ENCODE measurements at places on chromosomes 1 and 21.

DNA sequence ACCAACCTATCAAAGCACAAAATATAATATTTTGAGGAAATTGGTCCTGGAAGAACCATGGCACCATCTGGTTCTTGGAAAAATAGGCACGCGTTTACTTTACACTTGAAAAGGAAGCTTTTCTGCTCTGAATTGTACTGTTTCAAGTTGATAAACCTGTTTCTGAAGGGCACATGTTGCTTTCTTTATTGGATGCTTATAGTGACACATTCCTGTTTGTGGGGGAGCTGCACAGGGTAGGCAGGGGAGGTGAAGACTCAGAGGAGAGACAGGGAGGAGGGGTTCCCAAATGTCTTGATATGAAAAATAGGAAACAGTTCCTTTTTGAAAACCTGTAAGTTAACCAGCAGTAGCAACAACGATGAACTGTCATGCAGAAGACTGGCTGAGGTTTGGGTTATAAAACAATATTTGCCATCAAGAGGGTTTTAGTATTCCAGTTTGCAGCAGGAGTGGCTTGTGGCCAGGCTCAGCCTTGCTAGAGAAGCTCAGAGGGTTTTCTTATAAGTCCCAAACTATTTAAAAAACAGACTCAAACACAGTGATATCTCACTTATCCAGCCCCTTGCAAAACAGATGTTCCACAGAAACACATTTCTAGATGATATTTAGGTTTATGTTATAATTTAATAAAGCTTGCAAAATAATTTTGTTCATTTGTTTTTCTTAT is 127.0 kb upstream of the MROH9 start:
- DNase-seq: no peak

GRCh38 chr1:31198150-31198549 is 41.5 kb downstream of the NKAIN1 start:
- DNase-seq: no peak

DNA sequence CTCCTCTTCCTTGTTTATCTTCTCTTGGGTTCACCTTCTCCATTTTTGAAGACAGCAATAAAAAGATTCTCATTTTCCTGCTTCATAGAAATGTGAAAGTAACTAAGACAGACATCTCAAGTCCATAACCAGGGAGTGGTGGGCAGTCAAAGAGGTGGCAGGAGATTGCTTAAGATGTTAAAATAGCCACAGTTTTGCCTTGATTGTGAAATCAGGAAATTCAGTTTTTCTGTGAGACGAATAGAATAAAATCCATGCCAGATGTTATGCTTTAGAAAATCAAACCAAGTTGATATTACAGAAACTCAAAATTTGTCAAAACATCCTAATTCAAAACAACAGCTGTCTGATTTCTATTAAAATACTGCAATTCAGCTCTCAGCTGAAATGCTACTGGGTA is 57.2 kb downstream of the TNN start:
- no peak for DNase-seq

- no peak for DNase-seq
Measured at GRCh38 chr1:113808450-113809195, 3.7 kb downstream of the RSBN1 start.

- DNase-seq: no peak
Measured at GRCh38 chr1:78224861-78225552, 179.2 kb downstream of the GIPC2 start.

GRCh38 chr1:162113419-162113818 is 43.9 kb downstream of the NOS1AP start:
- no peak for DNase-seq

DNA sequence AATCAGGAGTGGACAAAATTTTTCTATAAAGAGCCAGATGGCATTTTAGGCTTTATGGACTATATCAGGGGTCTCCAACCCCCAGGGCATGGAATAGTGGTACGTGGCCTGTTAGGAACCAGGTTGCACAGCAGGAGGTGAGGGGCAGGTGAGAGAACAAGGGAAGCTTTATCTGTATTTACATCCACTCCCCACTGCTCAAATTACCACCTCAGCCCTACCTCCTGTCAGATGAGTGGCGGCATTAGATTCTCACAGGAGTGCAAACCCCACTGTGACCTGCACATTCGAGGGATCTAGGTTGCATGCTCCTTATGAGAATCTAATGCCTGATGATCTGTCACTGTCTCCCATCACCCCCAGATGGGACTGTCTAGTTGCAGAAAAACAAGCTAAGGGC is 13.9 kb downstream of the PHTF1 start:
- no peak for DNase-seq

- DNase-seq: peak; percentile 19
Measured at GRCh38 chr1:211935448-211935970, 99.8 kb downstream of the INTS7 start.

DNA sequence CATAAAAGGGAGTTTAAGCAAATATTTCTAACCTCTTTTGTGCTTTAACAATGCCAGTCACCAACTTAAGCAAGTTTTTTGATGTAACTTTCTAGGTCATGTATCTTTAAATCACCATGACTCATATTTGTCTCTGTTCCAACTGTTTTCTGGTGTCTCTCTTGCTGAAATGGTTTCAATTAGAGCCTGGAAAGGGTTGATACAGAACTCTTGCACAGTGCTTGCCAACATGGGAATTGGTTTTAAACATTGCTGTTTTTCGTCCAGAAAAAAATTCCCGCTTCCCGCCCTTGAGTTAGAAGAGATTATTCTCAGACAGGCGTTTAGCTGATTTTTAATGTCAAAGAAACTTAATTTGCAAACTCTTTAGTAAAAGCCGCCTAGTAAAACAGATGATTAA is 46.4 kb upstream of the SLC22A15 start:
- DNase-seq: no peak

DNA sequence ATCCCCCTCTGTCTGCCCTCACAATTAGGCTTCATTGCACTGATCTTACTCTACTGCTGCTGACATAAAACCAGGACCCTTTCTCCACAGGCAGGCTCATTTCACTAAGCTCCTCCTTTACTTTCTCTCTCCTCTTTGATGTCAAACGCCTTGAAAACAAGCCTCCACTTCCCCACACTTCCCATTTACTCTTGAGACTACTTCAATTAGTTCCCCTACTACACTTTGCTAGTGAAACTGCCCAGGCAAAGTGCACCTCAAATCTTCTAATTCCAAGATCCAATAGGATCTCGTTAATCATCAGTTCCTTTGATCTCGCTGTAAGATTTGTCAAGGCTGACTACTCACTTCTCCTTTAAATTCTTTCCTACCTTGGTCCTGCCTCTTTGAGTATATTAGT is 5.9 kb upstream of the CDC20 start:
- DNase-seq: no peak

- DNase-seq: no peak
Measured at GRCh38 chr1:109299558-109300343, 7.1 kb downstream of the MYBPHL start.

DNA sequence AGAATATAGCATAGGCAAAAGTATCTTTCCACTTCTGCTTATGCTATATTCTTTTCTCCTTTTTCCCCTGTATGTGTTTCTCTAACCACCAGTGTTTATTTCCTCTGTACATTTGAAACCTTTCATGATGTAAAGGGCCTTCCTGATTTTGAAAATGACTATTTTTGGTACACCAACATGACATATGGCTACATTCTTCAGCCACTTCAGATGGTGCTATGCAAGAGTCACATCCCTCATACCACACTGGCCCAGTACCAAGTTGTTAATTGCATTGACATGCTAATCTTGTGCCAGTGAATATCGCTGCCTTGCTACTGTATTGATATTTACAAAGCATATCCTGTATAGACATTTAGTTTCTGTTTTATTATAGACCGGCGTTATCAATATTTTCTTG is 408.7 kb downstream of the NCAM2 start:
- no peak for DNase-seq

DNA sequence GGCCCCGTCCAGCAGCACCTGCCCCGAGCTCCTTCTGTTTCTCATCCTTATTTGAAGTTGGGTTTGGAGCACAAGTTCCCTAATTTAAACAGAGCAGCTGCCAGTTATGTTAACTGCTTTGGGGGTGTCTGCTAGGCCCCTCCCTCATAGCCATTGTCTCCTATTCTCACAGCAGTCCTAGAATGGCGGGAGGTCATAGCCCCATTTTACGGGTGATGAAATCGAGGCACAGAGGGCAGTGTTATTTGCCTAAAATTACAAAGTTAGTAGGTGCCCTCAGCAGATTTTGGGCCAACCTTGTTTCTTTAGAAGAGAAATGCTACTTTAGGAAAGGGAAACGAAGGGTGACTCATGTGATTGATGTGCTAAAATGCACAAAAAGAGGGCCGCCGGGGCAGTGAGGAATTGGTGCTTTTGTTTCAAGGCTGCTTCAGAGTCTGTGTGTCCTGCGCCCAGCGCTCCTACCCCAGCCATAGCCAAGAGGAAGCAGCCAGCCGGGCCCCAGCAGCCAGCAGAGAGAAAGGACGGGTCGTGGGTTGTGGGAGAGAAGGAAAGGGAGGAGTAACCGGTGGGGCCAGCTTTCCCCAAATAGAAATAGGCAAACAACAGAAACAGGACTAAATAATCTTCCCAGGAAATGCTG is 13.0 kb downstream of the VANGL1 start:
- no peak for DNase-seq

GRCh38 chr21:16667395-16667794 is 845.4 kb upstream of the CXADR start:
- no peak for DNase-seq

DNA sequence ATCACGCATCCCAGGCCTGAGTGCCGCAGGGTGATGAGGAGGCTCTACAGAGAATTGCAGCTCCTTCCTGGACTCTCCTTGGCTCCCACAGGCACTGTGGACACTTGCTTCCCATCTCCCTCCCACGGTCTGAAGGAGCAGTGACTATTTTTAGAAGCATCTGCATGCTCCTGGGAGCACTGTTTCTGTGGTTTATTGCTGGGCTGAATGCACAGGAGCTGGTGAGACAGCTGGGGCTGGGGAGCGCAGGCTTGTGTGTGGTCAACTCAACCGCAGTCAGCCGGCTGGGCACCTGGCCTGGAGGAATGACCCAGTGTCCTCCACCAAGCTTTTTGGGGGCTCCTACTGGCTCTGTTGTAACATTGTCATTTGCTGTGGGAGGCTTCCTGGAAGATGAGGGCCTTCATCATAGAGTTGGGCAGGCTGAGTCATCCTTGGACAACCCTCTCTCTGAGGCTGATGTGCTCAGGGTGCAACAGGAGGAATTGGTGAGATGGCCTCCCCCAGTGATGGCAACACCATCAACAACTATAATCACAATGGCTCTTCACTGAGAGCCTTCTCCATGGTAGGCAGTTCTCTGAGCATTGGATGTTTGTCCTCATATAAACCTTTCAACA is 1.7 kb downstream of the NFASC start:
- no peak for DNase-seq

- no peak for DNase-seq
Measured at GRCh38 chr1:3890389-3891328, 9.4 kb downstream of the C1orf174 start.

GRCh38 chr1:5936126-5936525 is 56.1 kb downstream of the NPHP4 start:
- no peak for DNase-seq

- no peak for DNase-seq
Measured at GRCh38 chr21:29152916-29153315, 22.5 kb downstream of the MAP3K7CL start.

- DNase-seq: no peak
Measured at GRCh38 chr1:6342056-6342455, 51.5 kb downstream of the ACOT7 start.

GRCh38 chr1:17370618-17371017 is 1.4 kb upstream of the PADI6 start:
- DNase-seq: no peak

GRCh38 chr1:119617751-119618691 is 30.0 kb downstream of the ZNF697 start:
- no peak for DNase-seq

- DNase-seq: no peak
Measured at GRCh38 chr1:209416039-209416438, 167.5 kb upstream of the CAMK1G start.

GRCh38 chr1:228860911-228861831 is 125.9 kb downstream of the RHOU start:
- no peak for DNase-seq

DNA sequence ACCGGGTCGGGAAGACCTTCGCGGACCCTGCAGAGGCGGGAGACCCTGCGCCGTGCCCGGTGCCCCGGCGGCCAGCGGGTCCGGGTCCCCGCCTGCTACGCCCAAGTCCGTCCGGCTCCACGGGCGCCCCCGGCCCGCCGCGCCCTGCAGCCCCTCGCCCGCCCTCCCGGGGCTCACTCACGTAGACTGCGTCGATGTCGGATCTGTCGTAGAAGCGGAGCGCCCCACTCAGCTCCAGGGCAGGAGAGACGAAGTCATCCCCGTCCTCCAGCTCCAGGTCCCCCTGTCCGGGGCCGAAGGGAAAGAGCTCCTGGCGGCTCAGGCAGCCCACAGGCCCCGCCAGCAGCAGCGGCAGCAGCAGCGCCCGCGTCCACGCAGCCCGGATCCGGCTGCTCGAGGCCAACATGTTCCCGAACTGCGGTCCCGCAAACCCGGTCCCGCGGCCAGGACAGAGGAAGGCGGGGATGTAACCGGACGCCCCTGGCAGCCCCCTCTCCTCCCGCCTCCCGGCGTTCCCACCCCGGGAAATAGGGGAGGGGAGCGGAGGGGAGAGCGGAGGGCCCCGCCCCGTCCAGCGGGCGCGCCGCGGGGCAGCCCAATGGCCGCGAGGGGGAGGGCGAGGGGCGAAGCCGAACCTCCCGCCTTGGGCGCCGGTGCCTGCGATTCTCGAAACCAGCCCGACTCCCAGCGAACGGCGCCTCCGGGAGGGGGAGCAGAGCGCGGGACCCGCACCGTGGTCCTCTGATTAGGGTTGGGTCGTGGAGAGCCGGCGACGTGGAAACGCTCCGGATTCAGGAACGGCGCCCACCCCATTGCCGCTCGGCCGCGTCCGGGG is at the start of gene NID1:
Gene NID1, minus strand, starts transcription at position 417 of the 835 bp plus-strand sequence. Its CDS starts 11 bp downstream, at position 406.
- DNase-seq: peak; percentile 22

- no peak for DNase-seq
Measured at GRCh38 chr1:3732434-3733093, 19.7 kb upstream of the CCDC27 start.

- DNase-seq: no peak
Measured at GRCh38 chr1:225430301-225430700, 2.5 kb upstream of the LBR start.

- no peak for DNase-seq
Measured at GRCh38 chr1:101697072-101697471, 299.7 kb downstream of the OLFM3 start.

- DNase-seq: no peak
Measured at GRCh38 chr1:204331847-204332487, 27.8 kb downstream of the PLEKHA6 start.

- DNase-seq: no peak
Measured at GRCh38 chr1:51519865-51520699, 1.0 kb upstream of the EPS15 start.

DNA sequence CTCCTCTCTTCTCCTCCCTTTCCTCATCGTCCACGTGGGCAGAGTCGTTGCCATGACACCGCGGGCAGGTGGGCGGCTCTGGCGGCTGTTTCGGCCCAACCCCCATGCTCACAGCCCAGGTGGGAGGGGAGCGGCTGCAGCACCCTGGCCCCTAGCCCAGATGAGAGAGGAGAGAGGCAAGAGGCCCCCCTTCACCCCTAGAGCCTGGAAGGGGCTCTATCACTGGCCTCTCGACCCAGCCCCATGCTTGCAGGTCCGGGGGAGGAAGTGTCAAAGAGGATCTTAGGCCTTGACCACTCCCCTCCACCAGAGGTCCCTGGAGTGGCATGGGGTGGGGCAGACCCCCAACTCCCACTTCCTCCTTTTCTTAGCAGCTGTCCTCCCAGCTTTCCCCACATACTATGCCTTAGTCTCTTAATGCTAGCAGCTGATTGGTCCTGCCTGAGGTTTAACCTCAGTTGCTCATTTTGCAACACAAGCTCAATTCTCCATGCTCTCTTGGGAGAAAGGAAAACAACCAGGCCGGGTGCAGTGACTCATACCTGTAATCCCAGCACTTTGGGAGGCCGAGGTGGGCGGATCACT is 10.4 kb downstream of the DLGAP3 start:
- no peak for DNase-seq

Data from stimulated activated CD4-positive, alpha-beta T cell treated with anti-CD3 and anti-CD28 coated beads, Interleukin-12 subunit alpha, Interleukin-12 subunit beta, amount 100 ng/mL, for 4 hours (primary cell).